ENCODE measurements at places on chromosomes 3 and 15.
A peak's percentile ranks its signal among the peaks of the same experiment; 100 is the strongest.

- no peak for DNase-seq
Observed at GRCh38 chr3:184339001-184339400, 1.6 kb downstream of the FAM131A start.

GRCh38 chr3:40885430-40885829 lies 313.9 kb upstream of the CTNNB1 start:
- no peak for DNase-seq

DNA sequence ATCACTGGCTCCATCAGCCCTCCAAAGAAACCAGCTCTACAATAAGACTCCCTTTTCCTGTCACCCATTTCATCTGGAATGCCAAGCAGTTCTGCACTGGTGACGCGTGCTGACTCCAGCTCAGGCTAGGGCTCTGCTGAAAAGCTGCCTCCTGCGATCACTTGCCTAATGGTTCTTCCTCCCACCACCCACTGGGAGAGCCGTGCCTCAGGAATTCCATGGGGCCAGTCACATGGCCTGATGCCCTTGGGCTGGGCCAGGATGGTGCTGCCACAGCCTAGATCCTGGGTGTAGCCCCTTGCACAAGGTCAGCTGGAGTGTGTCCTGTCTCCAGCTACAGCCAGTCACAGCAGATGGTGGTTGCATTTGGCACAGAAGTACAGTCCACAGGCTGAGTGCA lies 98.9 kb downstream of the DNAJB8 start:
- DNase-seq: no peak

GRCh38 chr3:100516838-100517237 lies 24.4 kb downstream of the TMEM45A start:
- no peak for DNase-seq

DNA sequence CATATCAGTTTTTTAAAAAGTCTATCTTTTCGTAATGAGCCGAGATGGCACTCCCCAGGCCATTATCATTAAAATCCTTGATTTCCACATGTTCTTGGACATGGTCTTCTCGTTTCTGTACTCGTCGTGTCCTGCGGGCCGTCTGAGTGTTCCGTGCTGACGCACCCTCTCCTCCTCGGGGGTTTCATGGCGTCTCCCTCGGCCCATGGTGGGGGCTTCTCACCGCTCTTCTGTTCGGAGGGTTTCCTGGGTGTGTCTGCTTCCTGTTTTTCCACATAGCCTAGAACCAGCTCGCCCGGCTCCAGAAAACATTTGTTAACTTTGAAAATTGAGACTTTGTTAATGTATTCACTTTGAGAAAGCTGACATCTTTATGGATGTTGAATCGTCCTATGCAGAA lies 92.7 kb downstream of the VGLL4 start:
- DNase-seq: no peak

- no peak for DNase-seq
Observed at GRCh38 chr3:65318231-65318630, 630.4 kb upstream of the ADAMTS9 start.

- no peak for DNase-seq
Observed at GRCh38 chr15:97234851-97235610, 725.5 kb upstream of the ARRDC4 start.

DNA sequence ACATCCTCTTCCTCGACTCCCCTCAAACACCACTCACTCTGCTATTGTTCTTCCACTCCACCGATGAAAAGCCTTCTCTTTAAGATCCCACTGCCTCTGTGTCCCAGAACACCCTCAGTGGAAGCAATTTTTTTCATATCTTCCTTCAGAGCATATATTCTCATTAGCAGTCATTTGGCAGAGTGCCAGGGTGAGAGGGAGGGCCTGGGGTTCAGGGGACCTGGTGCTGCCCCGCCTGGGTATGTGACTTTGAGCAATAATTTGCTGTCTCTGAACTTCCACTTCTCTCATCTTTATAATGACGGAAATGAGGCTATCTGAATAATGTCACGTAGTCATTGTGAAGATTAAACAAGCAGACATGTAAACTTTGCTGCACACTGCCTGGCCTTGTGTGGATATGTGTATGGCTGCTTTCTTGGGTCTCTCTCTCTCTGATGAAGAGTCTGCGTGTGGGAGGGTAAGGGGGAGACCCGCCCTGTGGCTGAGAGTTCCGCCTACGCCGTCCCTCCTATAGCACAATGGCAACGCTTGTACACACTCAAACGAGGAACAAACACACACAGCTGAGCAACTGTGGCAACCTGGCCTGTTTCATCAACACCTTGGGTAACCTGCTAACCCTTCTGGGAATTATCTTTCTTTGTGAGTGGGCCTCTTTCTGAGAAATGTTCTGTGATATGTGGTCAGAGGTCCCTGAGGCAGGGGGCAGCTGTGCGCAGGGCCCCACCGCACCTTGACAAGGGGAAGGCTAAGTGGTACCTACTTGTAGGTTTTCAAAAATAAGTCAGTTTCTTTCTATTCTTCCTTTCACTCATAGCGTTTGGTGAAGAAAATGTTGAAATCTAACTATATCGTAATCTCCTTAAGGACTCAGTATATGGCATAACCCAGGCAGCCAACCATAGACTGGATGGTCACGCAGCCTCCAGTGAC lies 369.8 kb downstream of the SV2B start:
- peak; percentile 18 for DNase-seq

DNA sequence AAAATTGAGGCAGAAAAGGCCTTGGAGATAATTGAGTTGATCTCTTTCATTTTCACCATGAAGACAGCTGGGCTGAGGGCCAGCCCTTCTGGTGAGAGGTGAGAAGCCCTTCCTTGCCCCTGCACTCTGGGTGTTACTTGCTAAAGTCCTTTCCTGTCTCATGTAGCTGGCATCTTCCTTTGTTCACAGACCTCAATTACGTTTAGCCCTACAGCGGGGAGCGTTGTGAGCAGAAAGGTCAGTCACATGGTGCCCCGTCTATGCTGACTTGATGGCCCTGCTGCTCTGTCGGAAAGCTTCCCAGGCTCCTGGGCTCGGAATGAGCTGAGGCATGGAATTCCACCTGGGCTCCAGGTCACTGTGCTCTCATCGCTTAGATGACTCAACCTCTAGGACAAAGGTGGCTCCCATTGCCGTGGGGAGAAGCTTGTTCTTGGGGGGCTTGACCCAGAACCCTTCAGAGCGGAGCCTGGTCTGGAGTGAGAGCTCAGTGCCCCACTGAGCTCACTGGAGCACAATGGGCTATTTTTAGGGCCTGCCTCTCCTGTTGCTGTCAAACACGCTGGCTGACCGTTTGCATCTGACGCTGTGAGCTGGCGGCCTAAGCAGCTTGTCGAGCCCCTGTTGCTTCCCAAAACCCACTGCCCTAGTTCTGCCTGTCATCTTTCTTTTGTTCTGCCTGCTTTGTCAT lies 47.0 kb downstream of the RPLP1 start:
- no peak for DNase-seq

DNA sequence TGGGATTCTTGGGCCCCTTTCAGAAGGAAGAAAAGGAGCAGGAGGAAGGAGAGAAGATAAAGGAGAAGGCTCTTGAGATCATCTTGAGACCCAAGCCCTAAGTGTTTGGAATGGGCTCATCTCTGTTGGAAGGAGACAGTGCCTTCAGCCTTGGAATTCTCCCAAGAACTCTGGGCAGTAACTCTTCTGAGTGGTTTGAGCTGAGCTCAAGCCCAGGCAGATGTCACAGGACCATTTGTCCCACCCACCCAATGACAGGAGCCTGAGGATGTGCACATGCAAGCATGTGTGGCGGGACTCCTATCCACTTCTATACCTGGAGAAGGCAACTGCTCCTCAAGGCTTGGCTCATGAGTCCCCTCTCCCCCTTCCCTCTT lies 14.6 kb upstream of the TMEM40 start:
- no peak for DNase-seq

- no peak for DNase-seq
Observed at GRCh38 chr15:94858011-94858410, 626.6 kb downstream of the MCTP2 start.

- no peak for DNase-seq
Observed at GRCh38 chr15:55277116-55277564, 12.5 kb downstream of the RAB27A start.

DNA sequence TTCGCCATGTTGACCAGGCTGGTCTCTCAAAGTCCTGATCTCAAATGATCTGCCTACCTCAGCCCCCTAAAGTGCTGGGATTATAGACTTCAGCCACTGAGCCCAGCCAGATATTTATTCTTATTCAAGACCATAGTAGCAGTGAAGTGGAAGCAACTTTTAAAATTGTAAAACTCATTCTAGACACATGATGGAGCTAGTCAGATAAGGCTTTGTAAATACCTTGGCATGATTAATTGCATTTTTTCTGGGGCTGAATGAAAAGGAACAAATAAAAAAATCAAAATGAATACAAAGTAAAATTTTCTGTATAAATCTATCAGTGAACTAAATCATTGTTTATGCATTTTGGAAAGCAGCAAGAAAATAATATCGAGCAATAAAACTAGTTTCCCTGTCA lies 4.1 kb upstream of the MYO1E start:
- DNase-seq: no peak

GRCh38 chr3:5015056-5015455 lies 35.8 kb downstream of the BHLHE40 start:
- DNase-seq: no peak

DNA sequence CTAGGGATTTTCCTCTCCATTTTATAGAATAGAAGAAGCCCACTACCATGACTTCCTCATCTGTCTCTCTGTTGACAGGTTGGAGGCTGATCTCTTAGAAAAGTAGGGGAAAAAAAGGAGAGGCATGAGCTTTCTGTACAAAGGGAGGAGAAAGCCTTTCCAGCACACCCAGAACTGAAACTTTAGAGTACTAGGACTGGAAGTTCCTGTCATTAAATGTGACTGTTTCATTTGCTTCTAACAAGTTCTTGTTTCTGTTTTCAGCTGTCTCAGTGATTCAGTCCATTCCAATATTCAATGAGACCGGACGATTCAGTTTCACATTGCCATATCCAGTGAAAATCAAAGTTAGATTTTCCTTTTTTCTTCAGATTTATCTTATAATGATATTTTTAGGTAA lies 39.0 kb downstream of the INTS14 start:
- no peak for DNase-seq

DNA sequence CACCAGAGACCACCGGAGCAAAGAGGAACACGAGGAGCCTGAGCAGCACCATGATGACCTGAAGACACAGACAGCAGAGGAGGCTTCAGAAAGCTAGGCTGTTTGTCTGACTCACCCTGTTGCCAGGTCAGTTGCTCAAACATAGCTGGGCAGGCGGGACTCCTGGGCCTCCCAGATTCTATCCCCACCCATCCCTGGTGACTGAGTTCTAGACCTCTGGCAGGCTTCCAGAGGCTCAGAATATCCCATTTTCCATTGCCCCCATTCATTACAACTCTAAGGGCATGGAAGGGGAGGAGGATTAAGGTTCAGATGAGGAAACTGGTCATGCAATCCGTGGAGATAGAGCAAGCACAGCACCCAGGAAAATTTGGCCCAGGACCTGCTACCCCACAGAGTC lies at the start of gene CDHR4:
Gene CDHR4, minus strand, starts transcription at position 113 of the 400 bp plus-strand sequence. Its CDS starts 61 bp downstream, at position 52.
- DNase-seq: no peak

DNA sequence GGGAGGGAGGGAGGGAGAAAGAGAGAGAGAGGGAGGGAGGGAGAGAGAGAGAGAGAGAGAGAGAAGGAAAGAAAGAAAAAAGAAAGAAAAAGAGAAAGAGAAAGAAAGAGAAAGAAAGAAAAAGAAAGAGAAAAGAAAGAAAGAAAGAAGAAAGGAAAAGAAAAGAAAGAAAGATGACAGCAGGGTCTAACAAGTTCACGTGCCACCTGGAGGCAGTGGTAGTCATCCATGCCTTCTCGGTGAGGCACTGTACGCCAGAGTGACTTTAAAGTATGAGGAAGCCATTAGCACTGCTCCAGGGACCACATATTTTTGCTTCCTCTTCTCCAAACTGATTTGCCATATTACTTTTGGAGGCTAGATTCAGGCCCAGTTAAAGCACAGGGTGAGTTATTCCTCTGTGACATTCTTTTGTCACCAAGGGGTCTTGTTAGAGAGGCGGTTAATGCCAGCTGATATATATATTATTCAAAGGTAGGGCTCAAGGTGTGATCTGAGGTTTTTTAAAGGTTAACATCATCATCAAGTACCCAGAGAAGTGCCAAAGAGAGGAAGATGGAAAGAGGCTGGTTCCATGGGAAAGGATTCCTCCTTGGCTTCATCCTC lies at the start of gene HTR3D:
Gene HTR3D, plus strand, starts transcription at position 556 of the 606 bp plus-strand sequence. Its CDS starts 0 bp downstream, at position 556.
- no peak for DNase-seq

GRCh38 chr3:138323971-138324370 lies 5.7 kb downstream of the NME9 start:
- no peak for DNase-seq

GRCh38 chr3:47604145-47604544 lies 25.5 kb upstream of the CSPG5 start:
- DNase-seq: no peak

- no peak for DNase-seq
Observed at GRCh38 chr3:47407896-47408838, 27.3 kb downstream of the PTPN23 start.
